ENCODE measurements at places on chromosomes 5 and 9. TPM values are rescaled to one million over a fixed set of nuclear protein-coding genes. Genes with fewer than 3 reads are reported as not detected.

DNA sequence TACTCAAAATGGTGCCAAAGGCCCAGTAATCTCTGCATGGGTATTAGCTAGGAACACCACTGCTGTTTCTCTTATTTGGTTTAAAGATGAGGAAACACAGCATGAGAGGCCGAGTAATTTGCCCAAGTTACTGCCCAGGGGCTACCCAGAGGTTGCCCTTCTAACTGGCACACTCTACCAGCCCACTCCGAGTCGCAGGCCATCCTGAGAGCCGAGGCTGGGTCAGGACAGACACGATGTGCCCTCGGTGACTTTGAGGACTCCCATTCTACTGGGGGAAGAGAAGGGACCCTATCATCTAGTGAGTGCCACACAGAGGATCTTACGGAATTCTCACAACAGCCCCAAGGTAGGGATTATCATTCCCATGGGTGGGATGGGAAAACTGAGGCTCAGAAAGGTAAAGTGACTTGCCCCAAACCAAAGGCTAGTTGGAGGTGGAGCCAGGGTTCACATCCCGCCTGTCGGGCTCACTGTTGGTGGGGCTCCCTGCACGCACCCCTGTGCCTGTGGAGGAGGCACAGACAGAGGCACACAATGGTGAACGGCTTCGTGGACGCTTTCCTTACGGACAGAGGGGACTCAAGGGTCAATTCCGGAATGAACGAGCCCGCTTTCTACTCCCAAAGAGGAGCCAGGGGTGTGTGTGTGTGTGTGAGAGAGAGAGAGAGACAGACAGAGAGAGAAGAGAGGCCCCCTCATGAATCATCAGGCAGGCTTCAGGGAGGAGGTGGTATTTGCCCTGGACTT lies 225.0 kb downstream of the MELK start:
- H3K36me3 ChIP-seq, result no peaks in the 10 kb centered on the region
- H3K4me1 ChIP-seq, result no peaks in the 10 kb centered on the region
- DNase-seq, result no peak
- no peaks in the 10 kb centered on the region for H3K27me3 ChIP-seq
- no peak overlapping the region for H3K4me3 ChIP-seq
- H3K27ac ChIP-seq, result no peak overlapping the region

DNA sequence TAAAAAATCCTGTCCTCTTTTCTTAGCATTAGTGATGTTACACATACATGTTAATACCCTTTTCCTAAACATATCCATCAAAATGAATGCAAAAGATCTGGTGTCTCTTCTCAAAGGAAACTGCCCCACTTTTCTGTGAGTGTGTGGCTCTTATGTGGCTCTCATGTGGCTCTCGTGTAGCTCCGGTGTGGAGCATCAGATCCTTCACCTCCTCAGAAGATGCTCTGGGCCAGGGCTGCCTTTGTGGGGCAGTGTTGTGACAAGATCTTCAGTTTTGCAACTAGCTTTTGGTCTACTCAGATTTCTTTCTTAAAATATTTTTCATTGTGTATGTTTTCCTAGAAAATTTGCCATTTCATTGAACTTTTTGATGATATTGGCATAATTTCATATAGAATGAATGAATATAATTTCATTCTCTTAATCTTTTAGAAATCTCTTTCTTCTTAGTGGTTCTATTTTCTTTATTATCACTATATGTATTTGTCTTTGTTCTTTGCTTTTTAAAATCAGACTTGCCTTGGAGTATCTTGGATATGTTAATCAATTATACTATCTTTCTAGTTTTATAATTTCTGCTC lies 19.4 kb downstream of the GARNL3 start:
- no peaks in the 10 kb centered on the region for H3K4me1 ChIP-seq
- H3K27ac ChIP-seq, result no peak overlapping the region
- DNase-seq, result no peak
- H3K27me3 ChIP-seq, result no peaks in the 10 kb centered on the region

DNA sequence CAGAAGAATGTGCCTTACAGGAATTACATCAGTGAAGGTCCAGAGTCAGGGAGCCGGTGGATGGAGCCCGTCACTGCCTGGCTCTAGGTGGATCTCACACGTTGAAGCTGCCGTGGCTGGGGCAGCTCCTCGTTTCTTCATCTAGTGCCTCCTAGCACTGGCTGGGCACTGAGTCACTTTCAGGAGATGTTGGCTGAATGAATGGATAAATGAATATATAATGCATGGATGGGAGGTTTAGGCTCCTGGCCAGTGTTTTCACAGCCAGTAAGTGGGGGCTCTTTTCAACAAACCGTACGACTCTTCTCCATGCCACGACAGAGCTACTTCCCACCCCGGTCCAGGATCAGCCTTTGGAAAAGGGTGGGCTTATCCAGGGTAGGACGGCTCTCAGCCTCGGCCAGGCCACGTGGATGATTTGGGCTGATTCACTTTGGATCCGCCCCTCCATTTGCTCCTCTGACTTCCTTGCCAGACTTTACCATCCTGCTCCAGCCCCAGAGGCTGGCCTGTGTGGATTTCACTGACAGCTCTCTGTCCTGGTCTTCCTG lies 1.3 kb upstream of the SH3PXD2B start:
- no peak overlapping the region for H3K4me3 ChIP-seq
- peak overlapping the region; percentile 94 for H3K27ac ChIP-seq
- DNase-seq, result peak; percentile 84
- peaks cover 15% of the 10 kb centered on the region for H3K4me1 ChIP-seq
- H3K27me3 ChIP-seq, result peaks cover 11% of the 10 kb centered on the region
- H3K36me3 ChIP-seq, result no peaks in the 10 kb centered on the region

DNA sequence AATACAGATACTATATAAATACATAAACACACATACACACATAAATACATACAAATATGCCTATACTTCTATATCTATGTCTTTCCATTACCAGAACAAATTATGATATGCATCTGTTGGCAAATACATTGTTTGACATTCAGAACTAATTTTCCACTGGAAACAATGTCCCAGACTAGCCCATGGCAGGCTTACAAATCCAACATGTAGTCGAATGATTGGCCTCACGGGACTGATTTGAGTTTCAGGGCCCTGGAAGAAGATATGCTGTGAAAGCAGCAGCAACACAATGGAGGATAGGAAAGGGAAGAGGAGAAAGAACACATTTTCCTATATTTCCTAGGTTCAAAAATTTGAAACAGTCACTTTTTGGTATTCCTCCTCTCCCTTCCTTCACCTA lies 881.1 kb upstream of the DMAC1 start:
- H3K36me3 ChIP-seq, result no peaks in the 10 kb centered on the region
- no peaks in the 10 kb centered on the region for H3K27me3 ChIP-seq
- no peak for DNase-seq
- no peak overlapping the region for H3K27ac ChIP-seq

DNA sequence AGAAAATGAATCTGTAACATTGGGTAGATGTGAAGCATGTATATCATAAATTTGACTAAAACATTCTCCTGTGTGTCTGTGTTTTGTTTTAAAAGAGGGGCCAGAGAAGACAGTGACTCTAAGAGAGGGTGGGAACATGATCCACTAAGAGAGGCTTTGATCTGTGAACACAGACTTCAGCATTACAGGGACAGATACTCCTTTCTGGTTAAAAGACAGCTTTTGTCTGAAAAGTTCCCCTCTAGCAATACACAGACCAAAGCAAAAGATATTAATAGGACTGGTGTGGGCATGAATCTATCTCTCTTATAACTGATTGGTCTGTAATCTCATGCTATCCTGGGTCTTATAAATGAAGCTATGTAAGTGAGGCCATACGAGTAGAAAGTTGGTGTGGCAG lies 150.9 kb downstream of the NUDT12 start:
- H3K27me3 ChIP-seq, result no peaks in the 10 kb centered on the region
- H3K4me3 ChIP-seq, result no peak overlapping the region
- no peak for DNase-seq

Gene STPG3
- not detected for total RNA-seq

Gene SGTB
- total RNA-seq, result 3.6 TPM

Gene RAB3C
- not detected for total RNA-seq

Gene MYMK
- total RNA-seq, result not detected

Gene ADAM19
- 42.8 TPM for total RNA-seq

All from stomach (tissue), 19 donors.